ENCODE measurements at places on chromosomes 13 and 19.

DNA sequence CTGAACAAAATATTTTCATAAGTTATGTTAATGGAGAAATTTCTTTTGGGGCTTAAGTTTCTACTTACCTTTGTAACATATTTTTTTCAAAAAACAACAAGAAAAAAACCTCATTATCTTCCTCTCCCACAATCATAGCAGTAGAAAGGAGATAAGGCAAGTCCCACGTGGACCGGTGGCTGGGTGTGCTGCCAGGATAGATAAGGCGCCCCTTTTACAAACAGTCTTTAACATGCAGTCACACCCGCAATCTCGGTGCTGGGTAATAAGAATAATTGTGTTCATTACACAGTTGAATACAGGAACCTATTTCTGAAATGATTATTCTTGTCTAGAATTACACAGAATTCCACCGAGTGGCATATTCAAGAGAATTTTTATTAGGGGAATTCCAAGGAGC lies 1202.3 kb downstream of the UQCRFS1 start:
- DNase-seq: no peak

GRCh38 chr13:50592412-50593155 lies 250.9 kb downstream of the DLEU7 start:
- no peak for DNase-seq

DNA sequence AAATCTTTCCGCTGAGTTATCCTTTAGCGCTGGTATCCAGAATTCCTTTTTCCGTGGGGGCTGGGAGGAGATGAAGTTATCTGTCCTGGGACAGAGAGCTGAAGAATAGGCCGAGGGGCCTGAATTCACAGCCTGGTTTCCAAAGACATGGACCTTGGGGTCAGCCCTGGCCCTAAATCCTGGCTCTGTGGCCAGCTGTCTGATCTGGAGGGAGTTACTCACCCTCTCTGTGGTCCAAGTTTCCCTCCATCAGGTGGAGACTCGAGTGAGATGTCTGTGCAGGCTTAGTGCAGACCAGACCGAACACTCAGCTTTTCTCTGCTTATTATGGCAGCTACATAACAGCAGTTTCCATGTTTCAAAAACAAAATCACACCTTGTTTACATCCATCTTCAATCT lies 59.6 kb downstream of the CDADC1 start:
- DNase-seq: no peak

GRCh38 chr19:2123682-2124387 lies 27.1 kb downstream of the IZUMO4 start:
- no peak for DNase-seq

DNA sequence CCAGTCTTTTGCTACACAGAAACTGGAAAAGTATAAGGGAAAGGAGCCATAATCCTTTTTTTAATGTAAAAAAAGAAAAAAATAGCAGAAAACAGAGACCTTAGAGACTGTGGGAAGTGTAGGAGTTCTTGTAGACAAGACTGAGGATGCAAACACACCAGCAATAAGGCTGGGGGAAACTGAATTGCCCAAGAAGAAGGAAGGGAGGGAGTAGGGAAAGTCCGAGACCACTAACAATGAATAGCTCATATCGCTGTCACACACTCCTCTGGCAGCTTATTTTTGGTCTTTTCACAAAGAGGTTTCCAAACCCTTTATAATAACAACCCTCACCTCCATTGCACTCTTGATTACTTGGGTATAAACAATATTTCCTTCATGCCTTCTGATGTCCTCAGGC lies 952.0 kb downstream of the SLITRK5 start:
- no peak for DNase-seq

GRCh38 chr13:34076319-34076718 lies 258.4 kb downstream of the RFC3 start:
- DNase-seq: no peak

GRCh38 chr19:54572696-54573311 lies 786 bp upstream of the LILRA2 start:
- no peak for DNase-seq

DNA sequence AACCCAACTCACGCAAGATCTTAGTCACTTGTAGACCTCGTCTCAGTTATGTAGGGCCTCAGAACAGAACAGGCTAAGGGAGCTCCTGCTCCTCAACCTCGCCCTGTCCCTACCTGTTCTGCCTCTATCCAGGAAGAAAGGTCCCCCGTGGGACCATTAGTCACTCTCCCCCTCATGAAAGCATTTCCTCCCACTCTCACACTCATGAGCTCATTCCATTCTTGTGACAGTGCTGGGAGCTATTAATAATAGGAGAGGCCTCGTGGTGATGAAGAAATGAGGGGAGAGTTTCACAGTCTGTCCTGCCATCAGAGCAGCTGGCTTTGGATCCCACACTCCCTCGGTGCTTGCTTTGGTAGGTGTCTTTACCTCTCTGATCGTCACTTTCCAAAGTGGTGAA lies 10.2 kb downstream of the PPP2R1A start:
- peak; percentile 28 for DNase-seq

- DNase-seq: no peak
Measured at GRCh38 chr19:15123900-15124299, 16.7 kb downstream of the SYDE1 start.

DNA sequence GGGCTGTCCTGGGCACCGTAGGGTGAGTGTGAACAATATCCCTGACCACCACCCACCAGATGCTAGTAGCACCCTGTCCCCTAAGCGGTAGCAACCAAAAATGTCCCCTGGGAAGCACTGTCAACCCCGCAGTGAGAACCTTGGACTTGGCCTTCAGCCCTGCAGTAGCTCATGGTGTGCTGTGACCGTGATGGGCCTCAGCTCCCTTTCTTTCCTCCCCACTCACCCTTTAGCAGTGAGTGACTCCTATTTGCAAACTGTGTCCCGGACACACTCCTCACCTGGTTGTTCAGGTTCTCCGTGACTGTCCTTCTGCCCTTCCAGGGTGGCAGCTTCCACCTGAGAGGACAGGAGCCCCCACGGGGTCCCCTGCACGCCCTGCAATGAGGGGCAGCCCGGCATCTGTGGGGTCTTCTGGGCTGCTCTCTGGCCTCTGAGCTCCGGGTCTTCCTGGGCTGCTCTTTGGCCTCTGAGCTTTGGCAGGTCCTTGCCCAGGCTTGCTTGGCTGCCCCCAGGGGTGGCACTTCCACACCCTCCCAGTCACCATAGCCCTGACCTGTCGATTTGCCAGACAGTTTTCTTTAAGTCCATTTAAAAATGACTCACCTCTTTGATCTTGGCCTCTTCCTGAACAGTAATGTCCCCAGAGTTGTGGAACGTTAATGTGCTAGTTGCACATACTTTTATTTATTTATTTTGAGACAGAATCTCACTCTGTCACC lies 3.8 kb downstream of the KDM4B start:
- DNase-seq: no peak

DNA sequence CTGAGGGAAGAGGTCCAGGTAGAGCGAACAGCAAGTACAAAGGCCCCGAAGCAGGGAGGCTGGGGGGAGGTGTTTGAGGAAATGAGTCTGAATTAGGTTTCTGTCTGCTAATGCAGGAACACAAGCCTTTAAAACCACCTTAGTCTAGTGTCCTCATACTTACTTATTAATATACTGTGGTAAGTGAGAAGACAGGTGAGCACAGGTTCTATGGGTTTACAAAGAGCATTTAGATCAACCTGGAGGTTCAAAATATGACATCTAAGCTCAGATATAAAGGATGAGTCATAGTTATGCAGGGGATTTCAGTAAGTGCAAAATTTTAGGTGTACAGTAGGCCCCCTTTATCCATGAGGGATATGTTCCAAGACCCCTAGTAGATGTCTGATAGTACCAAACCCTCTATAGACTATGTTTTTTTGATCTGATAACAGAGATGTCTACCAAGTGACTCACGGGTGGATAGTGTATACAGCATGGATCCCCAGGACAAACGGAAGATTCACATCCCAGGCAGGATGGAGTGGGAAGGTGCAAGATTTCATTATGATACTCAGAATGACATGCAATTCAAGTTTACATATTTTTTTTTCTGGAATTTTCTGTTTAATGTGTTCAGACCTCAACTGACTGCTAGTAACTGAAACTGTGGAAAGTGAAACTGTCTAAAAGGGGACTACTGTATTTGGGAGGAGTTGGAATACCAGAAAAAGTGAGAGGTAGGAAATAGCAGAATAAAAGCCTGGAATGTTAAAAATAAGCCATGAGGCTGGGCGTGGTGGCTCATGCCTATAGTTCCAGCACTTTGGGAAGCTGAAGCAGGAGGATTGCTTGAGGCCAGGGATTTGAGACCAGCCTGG lies 18.2 kb upstream of the MED4 start:
- DNase-seq: no peak

- no peak for DNase-seq
Measured at GRCh38 chr19:35011737-35012682, 11.9 kb downstream of the GRAMD1A start.

- DNase-seq: peak; percentile 37
Measured at GRCh38 chr13:39599842-39600241, 3.2 kb downstream of the LHFPL6 start.

DNA sequence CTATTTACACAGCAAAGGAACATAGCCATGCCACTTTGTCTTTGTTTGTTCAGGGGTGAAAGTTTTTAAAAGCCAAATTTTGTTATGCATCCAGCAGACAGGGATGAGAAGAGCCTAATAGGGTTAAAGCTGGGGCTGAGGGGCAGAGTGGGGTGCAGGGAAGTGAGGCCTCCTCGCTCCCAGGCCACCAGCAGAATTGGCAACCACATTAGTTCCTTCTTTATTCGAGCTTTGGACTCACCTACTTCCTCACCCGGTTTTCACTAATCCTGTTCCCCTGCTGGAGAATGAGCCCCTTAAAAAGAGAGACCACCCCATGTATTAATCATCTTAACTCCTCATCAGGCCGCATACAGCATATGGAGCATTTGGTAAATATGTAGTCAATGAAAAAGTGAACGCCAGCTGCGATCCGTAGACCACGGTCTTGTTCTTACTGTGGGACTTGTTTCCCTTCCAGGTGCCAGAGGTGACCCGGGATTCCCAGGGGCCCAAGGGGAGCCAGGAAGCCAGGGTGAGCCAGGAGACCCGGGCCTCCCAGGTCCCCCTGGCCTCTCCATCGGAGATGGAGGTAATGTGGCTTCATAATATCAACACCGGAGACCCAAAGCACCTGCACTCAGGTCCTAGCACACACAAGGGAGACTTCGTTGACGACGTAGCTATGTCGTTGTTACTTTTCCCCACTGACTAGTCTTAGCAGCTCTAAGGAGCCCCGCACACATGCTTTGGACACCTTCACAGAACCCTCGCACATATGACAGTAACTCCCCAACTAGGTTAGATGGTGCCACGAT lies 112.1 kb downstream of the RAB20 start:
- DNase-seq: no peak

DNA sequence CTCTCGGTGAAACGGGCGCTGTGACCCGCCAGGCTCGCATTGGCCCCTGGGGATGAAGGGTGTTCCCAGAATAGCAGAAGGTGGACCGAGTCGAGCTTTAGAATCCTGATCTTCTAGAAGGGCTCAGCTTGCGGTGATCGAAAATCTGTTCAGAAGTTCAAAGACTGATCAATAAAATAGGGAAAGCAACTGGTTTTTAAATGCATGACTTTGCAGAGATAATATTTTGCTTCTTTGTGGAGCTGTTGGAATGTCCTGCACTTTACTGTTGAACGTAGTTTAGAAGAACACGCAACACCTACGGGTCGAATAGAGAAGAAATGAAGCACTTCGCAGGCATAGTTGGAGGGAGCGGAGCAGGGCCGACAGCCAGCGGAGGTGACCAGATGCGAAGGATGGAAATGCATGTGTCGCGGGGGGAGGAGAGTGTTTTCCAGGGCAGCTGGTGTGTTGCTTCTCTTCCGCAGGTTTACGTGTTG lies 766 bp downstream of the CEBPG start:
- DNase-seq: no peak

DNA sequence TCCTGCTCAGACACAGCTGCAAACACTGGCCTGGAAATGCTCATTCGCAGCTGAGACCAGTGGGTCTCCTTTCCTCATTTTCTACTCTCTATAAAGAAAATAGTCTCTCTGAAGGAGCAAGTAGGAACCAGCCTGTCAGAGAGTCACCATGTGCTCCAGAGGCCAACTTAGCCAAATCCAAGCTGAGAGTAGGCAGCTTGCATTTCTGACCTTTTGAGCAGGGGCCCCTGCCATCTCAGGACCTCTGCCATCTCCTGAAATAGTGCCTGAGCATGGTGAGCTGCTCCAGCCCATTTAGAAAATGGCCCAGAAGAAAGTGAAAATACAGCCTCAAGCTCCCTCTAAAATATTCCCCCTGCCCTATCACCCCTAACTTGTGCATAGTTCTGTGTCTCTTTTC lies 95.6 kb downstream of the STOML3 start:
- no peak for DNase-seq

GRCh38 chr19:29771708-29772414 lies 39.9 kb upstream of the CCNE1 start:
- DNase-seq: peak; percentile 20

- DNase-seq: peak; percentile 69
Measured at GRCh38 chr19:48970923-48971395, 5.8 kb downstream of the FTL start.

- DNase-seq: no peak
Measured at GRCh38 chr13:24625331-24625731, 54.9 kb upstream of the ATP12A start.

GRCh38 chr13:114272977-114273376 lies 8.4 kb upstream of the UPF3A start:
- no peak for DNase-seq

- no peak for DNase-seq
Measured at GRCh38 chr13:28340272-28340793, 154.6 kb downstream of the FLT1 start.

GRCh38 chr19:51564791-51565190 lies 6.3 kb upstream of the ZNF175 start:
- no peak for DNase-seq
